ENCODE measurements at places on chromosomes 2 and 18.

DNA sequence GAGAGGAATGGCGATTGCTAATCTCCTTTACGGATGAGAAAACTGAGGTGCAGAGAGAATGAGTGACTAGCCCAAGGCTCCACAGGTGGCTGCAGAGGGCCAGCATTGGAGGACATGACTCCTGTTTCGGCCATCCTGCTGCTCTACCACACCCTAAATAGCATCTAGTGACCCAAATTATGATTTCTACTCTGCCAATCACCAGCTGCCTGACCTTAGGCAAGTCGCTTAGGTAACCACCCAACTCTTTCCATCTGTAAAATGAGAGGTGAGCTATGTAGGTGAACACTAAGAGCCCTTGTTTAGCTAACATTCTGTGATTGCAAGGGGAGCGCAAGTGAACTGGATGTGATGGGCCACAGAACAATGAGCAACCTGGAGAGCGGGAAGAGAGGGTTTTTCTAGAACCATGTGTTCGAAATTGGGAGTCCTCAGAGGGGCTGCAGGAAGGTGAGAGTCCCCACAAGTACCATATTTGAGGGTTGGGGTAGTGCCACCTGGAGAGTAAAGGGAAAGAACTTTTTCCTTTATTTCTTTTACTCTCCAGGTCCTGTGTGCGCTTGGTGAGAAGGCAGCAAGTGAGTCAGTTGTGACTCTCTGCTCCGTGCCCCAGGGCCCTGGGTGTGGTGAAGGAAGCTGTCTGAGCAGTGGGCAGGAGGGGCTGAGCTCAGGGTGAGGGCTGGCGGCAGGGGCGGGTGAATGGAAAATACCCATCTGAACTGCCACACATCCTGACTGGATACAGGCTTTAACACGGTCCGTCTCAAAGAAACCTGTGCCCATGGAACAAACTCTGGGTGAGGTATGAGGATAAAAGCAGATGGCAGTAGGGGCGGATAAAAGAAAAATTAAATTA lies 2.4 kb downstream of the CYP27C1 start:
- H3K4me1 ChIP-seq: no peaks in the 10 kb centered on the region
- DNase-seq: no peak
- no peak overlapping the region for H3K27ac ChIP-seq
- peaks cover 40% of the 10 kb centered on the region for H3K27me3 ChIP-seq
- H3K4me3 ChIP-seq: no peak overlapping the region

- no peaks in the 10 kb centered on the region for H3K27me3 ChIP-seq
- peaks cover 7% of the 10 kb centered on the region for H3K36me3 ChIP-seq
- peak; percentile 76 for DNase-seq
- H3K27ac ChIP-seq: no peak overlapping the region
Observed at GRCh38 chr2:667332-667999, 9.7 kb downstream of the TMEM18 start.

GRCh38 chr2:102603904-102604303 lies 15.4 kb upstream of the SLC9A2 start:
- no peaks in the 10 kb centered on the region for H3K4me1 ChIP-seq
- DNase-seq: no peak
- H3K36me3 ChIP-seq: no peaks in the 10 kb centered on the region
- no peak overlapping the region for H3K4me3 ChIP-seq

DNA sequence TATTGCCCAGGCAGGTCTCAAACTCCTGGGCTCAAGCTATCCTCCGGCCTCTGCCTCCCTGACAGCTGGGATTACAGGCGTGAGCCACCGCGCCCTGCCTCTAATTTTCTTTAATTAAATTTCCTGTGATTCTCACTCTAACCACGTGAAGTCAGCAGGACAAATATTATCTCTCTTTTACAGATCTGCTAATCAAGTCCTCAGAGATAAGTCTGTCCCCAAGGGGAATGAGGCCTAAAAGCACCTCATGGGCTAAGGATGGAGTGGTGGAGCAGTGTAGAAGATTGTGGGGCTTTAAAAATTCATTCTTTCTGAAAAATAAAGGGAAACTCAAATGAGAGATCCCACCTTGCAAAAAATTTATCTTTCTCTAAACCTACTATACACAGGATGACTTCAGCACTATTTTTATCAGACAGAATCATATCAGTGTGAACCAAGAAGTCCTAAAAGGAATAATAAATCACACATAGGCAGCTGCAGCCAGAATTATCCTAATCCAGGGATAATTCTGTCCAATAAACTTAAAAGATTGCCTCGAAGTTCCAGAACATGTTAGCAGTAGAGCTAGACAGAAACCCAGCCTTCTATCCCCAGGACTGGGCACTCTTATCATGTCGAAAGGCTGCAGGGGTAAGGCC lies 38.3 kb upstream of the BMPR2 start:
- H3K27ac ChIP-seq: no peak overlapping the region
- no peak for DNase-seq
- no peak overlapping the region for H3K4me3 ChIP-seq
- no peaks in the 10 kb centered on the region for H3K36me3 ChIP-seq

- H3K4me1 ChIP-seq: peaks cover 7% of the 10 kb centered on the region
- no peaks in the 10 kb centered on the region for H3K36me3 ChIP-seq
- no peaks in the 10 kb centered on the region for H3K27me3 ChIP-seq
- no peak overlapping the region for H3K4me3 ChIP-seq
Observed at GRCh38 chr2:20917287-20917660, 94.4 kb upstream of the LDAH start.

DNA sequence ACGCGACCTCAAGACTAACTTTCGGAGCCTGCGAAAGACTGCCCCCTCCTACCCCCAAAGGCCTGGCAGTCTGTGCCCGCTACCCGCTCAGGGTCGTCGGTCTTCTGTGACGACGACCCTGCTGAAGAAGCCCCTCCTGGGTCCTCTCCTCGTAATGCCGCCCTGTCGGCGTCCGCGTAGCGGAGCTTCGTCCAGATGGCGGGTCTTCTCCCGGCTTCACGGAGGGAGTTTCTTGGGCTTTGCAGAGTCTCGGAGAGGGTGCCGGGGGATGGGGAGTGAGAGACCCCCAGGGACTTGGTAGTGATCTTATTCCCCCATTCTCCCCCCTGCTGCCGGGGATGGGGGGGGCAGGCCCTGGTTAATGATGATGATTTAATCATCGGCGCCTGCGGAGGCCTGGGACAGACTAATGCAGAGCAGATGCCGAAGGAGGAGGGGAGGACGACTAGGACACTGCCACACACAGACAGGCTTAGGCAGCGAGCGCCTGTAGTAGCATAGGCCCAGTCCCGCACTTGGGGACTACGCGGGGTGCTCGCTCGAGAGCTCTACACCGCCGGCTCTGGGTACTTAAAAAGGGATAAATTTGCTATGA lies 528 bp upstream of the PCGF1 start:
- no peak for DNase-seq
- H3K4me3 ChIP-seq: peak overlapping the region; percentile 64
- H3K27ac ChIP-seq: peak overlapping the region; percentile 99
- peaks cover 21% of the 10 kb centered on the region for H3K27me3 ChIP-seq
- H3K36me3 ChIP-seq: peaks cover 4% of the 10 kb centered on the region
- peaks cover 10% of the 10 kb centered on the region for H3K4me1 ChIP-seq

DNA sequence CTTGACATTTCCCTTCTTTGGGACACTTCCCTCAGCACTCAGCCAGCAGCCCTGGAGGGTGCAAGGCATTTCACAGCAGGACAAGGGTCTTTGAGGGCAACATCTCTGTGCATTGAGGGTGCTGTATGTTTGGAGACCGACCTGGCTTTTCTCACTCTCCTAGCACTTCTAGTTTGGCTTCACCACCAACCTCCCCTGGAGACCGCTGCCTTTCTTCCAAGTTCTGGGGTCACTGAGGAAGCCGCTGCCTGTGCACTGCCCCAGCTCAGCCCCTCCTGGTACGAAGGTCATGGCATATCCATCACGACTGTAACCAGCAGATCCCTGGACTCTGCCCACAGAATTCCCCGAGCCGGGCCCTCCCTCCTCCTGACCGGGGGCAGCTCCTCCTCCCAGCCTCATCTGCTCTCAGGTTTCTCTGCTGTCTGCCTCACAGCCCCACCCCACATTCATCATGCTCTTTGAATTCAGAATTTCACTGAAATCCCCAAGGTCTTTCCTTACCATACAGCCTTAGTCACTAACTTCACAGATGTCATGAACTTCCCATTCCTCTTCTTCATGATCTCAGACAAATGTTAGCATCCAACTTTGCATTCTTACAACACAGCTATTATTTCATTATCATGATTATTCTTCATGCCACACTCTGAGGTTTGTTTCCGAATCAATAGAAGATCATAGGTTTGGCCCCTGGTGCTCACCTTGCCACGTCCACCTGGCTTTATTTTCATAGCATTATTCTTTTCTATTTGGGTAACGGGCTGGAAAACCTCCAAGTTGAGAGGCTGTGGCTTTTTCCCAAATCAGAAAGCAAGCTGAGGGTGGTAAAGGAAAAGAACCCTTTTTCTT lies 113.0 kb upstream of the COPS8 start:
- no peak overlapping the region for H3K27ac ChIP-seq
- H3K4me3 ChIP-seq: no peak overlapping the region
- no peaks in the 10 kb centered on the region for H3K36me3 ChIP-seq

GRCh38 chr2:10814142-10814541 lies 1.6 kb upstream of the PDIA6 start:
- no peak overlapping the region for H3K4me3 ChIP-seq
- peaks cover 3% of the 10 kb centered on the region for H3K4me1 ChIP-seq
- DNase-seq: no peak
- H3K27me3 ChIP-seq: peaks cover 15% of the 10 kb centered on the region

DNA sequence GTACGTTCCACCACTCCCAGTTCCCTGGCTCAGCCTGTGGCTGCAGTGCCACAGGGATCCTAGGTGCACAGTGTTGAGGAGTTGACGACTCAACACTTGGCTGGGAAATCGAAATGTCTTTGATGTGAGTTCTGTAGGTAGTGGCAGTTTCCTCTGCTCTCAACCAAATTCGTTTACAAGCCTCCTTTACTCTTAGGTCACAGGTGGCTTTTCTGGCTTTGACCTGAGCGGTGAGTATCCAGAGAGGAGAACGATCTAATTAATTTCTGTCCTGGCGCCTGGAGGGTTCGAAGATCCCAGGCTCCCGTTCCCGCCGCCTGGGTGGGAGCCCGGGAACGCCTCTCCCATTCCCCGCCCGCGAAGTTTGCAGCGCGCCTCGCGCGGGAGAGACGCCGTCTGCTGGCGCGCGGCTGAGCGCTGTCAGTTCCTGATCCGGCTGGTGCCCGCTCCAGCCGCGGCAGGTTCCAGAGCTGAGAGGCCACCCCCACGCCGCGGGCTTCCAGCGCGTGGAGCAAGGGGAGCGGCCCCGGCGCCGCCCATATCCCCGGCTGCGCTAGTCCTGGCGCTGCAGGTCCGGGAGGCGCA lies at the start of gene LAMA3:
TSS of gene LAMA3 (plus strand) at position 423 of the 585 bp plus-strand sequence. CDS start 231 bp downstream, outside the sequence.
- H3K27me3 ChIP-seq: peaks cover 6% of the 10 kb centered on the region
- H3K36me3 ChIP-seq: no peaks in the 10 kb centered on the region
- no peak for DNase-seq
- H3K4me1 ChIP-seq: no peaks in the 10 kb centered on the region
- peak within 1 kb of the TSS; percentile 41 for H3K4me3 ChIP-seq

GRCh38 chr2:217631115-217631514 lies 371.7 kb downstream of the TNS1 start:
- no peak overlapping the region for H3K4me3 ChIP-seq
- H3K4me1 ChIP-seq: no peaks in the 10 kb centered on the region
- no peaks in the 10 kb centered on the region for H3K36me3 ChIP-seq
- peaks cover 6% of the 10 kb centered on the region for H3K27me3 ChIP-seq
- no peak overlapping the region for H3K27ac ChIP-seq

GRCh38 chr2:49251766-49252165 lies 97.5 kb upstream of the FSHR start:
- H3K27ac ChIP-seq: peak overlapping the region; percentile 52
- peaks cover 6% of the 10 kb centered on the region for H3K4me1 ChIP-seq
- no peaks in the 10 kb centered on the region for H3K36me3 ChIP-seq
- no peaks in the 10 kb centered on the region for H3K27me3 ChIP-seq

- no peaks in the 10 kb centered on the region for H3K27me3 ChIP-seq
- H3K36me3 ChIP-seq: no peaks in the 10 kb centered on the region
- no peak overlapping the region for H3K4me3 ChIP-seq
Observed at GRCh38 chr18:41545091-41545888, 409.7 kb upstream of the PIK3C3 start.

GRCh38 chr18:28002841-28003240 lies 174.1 kb downstream of the CDH2 start:
- H3K27me3 ChIP-seq: no peaks in the 10 kb centered on the region
- no peak for DNase-seq
- H3K4me3 ChIP-seq: no peak overlapping the region
- H3K36me3 ChIP-seq: no peaks in the 10 kb centered on the region
- no peaks in the 10 kb centered on the region for H3K4me1 ChIP-seq
- no peak overlapping the region for H3K27ac ChIP-seq

DNA sequence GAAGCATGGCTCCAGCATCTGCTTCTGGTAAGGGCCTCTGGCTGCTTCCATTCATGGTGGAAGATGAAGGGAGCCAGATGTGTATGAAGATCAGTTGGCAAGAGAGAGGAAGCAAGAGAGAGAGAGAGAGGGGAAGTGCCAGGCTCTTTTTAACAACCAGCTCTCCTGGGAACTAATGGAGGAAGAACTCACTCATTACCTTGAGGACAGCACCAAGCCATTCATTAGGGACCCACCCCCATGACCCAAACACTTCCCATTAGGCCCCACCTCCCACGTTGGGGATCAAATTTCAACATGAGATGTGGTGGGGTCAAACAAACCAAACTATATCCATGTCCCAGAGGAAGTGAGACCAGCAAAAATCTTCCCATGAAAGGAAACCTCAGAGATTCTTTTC lies 124.8 kb upstream of the SIX2 start:
- H3K36me3 ChIP-seq: no peaks in the 10 kb centered on the region
- no peak for DNase-seq
- H3K4me1 ChIP-seq: no peaks in the 10 kb centered on the region
- H3K27me3 ChIP-seq: peaks cover 11% of the 10 kb centered on the region
- no peak overlapping the region for H3K4me3 ChIP-seq

GRCh38 chr2:38153476-38154135 lies 77.7 kb upstream of the CYP1B1 start:
- H3K4me3 ChIP-seq: no peak overlapping the region
- peaks cover under 1% of the 10 kb centered on the region for H3K4me1 ChIP-seq
- no peak for DNase-seq
- no peaks in the 10 kb centered on the region for H3K36me3 ChIP-seq
- H3K27ac ChIP-seq: no peak overlapping the region

GRCh38 chr18:40917056-40917455 lies 1038.0 kb upstream of the PIK3C3 start:
- H3K27ac ChIP-seq: no peak overlapping the region
- H3K36me3 ChIP-seq: no peaks in the 10 kb centered on the region
- H3K27me3 ChIP-seq: no peaks in the 10 kb centered on the region
- peak; percentile 23 for DNase-seq

GRCh38 chr2:63663013-63663864 lies 74.5 kb downstream of the MDH1 start:
- peaks cover 22% of the 10 kb centered on the region for H3K4me1 ChIP-seq
- H3K36me3 ChIP-seq: no peaks in the 10 kb centered on the region
- H3K4me3 ChIP-seq: no peak overlapping the region
- peak; percentile 26 for DNase-seq
- no peak overlapping the region for H3K27ac ChIP-seq
- H3K27me3 ChIP-seq: no peaks in the 10 kb centered on the region

DNA sequence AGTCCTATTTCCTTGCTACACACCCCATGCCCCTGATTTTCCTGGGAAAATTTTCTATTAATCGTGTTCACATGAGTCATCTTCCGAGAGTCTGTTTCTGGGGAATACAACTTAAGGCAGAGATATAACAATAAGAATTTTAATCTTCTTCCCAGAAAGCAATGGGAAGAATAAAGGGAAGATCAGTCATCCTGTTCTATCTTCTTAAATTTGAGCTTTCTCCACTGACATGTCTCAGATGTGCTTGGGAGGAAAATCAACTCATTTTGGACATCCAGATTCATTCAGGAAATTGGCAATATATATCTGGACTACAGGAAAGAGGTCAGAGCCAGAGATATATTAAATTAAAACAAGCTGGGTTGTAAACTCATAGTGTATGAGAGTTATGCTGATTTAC lies 62.3 kb upstream of the SPAG16 start:
- H3K36me3 ChIP-seq: no peaks in the 10 kb centered on the region
- H3K27ac ChIP-seq: no peak overlapping the region
- no peak for DNase-seq
- H3K4me1 ChIP-seq: no peaks in the 10 kb centered on the region
- H3K4me3 ChIP-seq: no peak overlapping the region

Measured in fibroblast of lung (primary cell).